ENCODE measurements at places on chromosomes 4 and X. TPM values are rescaled to one million over a fixed set of nuclear protein-coding genes. Genes with fewer than 3 reads are reported as not detected.
A peak's percentile ranks its signal among the peaks of the same experiment; 100 is the strongest.

The ALAS2 gene
- 8.1 TPM for polyA plus RNA-seq

The ASMTL gene
- 37.1 TPM for polyA plus RNA-seq

The TCP11X1 gene
- 0.45 TPM for polyA plus RNA-seq

The VCX2 gene
- 0.28 TPM for polyA plus RNA-seq

The SCLT1 gene
- polyA plus RNA-seq: 24.6 TPM

The FMR1NB gene
- not detected for polyA plus RNA-seq

The EVC2 gene
- 8.4 TPM for polyA plus RNA-seq

The RHOH gene
- polyA plus RNA-seq: 0.50 TPM

The ADRA2C gene
- 7.2 TPM for polyA plus RNA-seq

The GIMD1 gene
- not detected for polyA plus RNA-seq

The TCEAL7 gene
- polyA plus RNA-seq: 37.6 TPM

The CXorf58 gene
- polyA plus RNA-seq: 0.43 TPM

The MGARP gene
- 0.38 TPM for polyA plus RNA-seq

The SEC31A gene
- 286 TPM for polyA plus RNA-seq

The MAGEA8 gene
- 0.43 TPM for polyA plus RNA-seq

The SAGE1 gene
- not detected for polyA plus RNA-seq

DNA sequence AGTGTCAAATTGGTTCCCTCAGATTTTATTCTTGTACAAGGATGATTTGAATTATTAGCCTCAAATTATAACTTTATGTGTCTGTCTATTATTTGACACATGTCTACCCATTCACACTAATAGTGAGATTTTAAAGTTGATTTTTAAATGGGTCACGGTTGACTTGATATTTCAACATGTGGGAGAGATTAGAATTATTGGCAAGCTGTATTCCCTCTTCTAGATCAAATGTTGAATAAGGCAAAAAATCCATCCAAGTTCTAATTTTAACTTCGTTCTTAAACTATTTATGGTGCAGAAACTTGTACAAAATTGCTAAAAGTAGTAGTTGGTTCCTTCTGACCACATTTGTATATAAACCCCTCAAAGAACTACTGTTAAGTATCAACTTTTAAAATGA, 1498.0 kb downstream of the STIM2 start:
- no peak for DNase-seq

GRCh38 chrX:50910685-50911176, at the start of gene BMP15:
Gene BMP15 (plus strand): TSS chrX:50910735. CDS start chrX:50910784, 49 bp downstream.
- DNase-seq: no peak

DNA sequence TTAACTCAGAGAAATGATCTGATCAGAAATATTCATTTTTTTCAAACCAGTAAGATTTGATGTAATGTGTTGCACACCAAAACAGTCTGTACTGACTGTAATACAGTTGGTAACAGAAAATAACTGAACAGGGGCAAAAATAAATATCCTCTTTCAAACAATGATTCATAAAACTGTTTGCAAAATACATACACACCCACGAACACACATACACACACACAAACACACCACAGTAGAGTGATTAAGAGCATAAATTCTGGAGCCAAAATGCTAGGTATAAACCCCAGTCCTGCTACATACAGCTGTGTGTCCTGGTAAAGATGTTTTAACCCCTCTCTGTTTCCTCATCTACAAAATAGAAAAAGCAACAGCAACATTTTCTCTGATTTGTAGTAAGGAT, 376.6 kb downstream of the PDGFC start:
- no peak for DNase-seq

GRCh38 chr4:41024556-41025491, 189.5 kb downstream of the APBB2 start:
- no peak for DNase-seq

GRCh38 chr4:91681544-91681943, 622.2 kb upstream of the GRID2 start:
- no peak for DNase-seq

- no peak for DNase-seq
Observed at GRCh38 chr4:90950385-90950841, 823.2 kb downstream of the CCSER1 start.

DNA sequence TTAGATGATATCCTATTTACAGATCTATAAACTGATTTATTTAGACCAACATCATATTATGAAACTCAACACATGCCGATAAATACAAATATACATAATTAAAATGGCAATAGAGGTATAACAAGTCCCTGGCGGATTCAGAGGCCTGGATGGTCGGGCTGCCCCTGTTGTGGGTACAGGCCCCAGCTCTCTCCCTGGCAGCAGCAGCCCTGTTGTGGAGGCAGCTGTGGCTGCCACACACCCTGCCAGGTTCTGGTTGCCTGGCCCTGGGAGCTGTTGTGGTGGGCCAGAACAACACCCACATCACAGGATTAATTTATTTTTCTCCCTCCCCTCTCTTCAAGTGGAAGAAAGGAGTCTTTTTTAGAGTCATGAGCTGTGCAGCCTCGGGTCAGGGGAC, 12.1 kb upstream of the TCEAL2 start:
- no peak for DNase-seq

DNA sequence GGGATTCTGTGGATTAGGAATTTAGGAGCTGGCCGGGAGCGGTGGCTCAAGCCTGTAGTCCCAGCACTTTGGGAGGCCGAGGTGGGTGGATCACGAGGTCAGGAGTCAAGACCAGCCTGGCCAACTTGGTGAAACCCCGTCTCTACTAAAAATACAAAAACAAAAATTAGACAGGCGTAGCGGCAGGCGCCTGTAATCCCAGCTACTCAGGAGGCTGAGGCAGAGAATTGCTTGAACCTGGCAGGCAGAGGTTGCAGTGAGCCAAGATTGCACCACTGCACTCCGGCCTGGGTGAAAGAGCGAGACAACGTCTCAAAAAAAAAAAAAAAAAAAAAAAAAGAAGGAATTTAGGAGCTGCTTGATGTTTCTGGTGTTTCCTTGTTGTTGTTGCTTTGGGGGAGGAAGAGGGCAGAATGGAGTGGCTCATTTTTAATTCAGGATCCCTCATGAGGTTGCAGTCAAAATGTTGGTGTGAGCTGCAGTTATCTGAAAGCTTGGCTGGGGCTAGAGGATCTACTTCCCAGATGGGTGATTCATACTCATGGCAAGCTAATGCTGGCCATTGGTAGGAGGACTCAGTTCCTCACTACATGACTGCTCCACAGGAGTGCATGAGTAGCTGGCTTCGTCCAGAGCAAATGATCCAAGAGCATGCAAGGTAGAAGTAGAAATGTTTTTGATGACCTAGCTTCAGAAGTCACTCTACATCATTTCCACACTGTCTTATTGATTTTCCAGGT, 26.5 kb upstream of the JADE1 start:
- DNase-seq: no peak

DNA sequence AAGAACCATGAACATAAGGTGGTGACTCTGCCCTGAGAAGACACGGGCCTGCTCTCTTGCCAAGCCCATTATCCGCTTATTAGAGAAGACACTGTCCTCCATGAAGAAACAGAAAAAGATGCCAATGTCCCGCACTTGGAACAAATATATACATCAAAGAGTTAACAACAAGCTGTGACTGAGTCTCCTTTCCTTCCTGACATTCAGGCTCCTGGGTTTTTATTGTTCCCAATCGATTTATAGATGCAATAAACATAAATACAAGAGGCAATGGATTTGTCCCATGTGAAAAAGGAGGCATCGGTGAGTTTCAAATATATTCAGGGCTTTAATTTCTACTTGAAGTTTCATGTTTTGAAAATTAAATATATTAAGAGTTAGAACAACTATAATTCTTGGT, 169.2 kb upstream of the CPEB2 start:
- DNase-seq: no peak

DNA sequence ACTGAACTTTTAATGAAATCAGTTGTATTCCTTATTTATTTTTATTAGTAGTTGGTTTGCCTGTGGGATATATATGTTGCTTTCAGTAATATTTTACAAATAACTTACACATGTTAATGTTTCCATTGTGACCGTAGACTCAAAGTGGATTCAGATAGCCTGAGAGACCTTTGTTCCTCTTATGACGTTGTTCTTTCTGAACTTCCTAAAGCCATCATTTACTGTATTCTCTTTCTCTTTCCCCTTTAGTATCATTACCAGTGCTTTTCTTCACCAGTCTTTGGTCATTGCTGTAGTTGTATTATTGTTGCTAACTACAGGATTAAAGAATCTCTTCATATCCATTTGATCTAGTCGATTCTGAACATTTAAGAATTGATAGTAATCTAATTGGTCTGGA, 4.3 kb downstream of the STIM2 start:
- DNase-seq: no peak

DNA sequence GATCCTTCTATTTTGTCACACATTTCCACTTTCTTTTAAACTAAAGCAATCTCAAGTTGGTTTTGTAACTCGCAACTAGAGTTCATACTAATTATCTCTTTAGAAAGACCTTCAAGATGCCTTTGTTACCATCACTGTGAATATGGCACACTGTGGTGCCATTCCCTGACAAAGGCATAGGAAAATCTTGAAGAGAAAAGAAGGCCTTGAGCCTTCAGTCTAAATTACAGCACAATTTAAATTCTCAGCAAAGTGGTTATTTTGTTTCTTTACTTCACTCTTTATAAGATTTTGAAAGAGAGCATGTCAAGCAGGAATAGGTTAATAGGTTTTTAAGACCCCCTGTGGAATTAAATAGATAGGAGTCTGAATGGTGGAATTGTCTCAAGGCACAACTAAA, 89.0 kb upstream of the BANK1 start:
- DNase-seq: no peak

DNA sequence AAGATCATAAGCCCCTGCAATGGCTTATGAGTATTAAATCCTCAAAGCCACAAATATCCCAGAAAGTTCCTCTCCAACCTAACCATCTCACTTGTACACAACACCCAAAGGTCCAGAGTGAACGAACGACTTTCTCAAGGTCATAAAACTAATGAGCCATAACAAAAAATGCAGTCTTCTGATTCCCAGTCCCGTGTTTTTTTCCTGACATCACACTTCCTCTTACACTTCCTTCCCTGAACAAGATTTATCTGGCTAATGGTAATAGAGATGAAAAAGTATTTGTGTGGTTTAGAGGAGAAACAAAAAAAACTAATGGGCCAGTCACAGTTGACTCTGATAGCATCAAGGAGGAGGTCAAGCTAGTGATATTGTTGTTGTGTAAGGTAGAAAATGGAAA, 99.5 kb upstream of the KLHL13 start:
- DNase-seq: peak; percentile 52

- DNase-seq: no peak
Observed at GRCh38 chrX:153657161-153657560, 10.2 kb downstream of the DUSP9 start.

- DNase-seq: no peak
Observed at GRCh38 chr4:157271166-157271869, 50.8 kb downstream of the GRIA2 start.

DNA sequence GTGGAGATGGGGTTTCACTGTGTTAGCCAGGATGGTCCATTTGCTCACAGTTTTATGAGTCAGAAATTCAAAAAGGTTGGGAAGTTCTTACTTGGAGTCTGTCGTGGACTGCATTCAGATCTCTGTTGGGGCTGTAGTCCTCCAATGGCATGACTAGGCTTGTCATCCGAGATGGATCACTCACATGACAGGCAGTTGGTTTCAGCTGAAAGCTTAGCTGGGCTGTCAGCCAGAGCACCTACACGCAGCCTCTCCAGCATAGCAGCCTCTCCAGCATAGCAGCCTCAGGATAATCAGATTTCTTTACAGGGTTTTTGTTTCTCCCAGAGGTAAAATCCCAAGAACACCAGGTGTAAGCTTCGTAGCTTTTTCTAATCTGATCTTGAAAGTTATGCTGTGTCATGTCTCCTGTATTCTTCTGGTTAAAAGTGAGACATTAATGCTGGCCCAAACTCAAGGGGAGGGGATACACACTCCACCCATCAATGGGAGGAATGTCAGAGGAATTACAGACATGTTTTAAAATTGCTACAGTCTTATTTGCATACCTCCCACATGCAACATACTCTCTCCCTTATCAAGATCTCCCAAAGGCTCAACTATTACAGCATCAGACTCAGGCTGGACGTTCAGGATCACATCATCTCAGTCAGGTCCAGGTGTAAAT, 31.6 kb upstream of the SOD3 start:
- no peak for DNase-seq

DNA sequence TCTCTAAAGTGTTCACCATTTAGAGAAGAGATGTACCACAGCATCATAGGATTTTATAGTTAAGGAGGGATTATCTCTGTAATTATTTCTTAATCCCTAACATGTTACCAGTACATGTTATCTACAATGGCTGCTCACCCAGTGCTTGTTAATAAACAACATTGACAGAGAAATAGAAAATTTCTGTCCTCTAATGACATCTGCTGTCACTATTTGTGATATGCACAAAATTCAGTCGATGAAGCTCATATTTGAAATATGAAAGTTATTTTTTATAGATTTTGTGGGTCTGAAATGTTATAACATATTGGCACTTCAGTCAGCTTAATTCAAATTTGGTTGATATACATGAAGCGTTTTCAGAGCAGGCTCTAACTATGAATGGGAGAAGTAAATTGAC, 48.8 kb upstream of the GRXCR1 start:
- DNase-seq: no peak

- no peak for DNase-seq
Observed at GRCh38 chr4:4256799-4257198, 8.8 kb upstream of the TMEM128 start.

DNA sequence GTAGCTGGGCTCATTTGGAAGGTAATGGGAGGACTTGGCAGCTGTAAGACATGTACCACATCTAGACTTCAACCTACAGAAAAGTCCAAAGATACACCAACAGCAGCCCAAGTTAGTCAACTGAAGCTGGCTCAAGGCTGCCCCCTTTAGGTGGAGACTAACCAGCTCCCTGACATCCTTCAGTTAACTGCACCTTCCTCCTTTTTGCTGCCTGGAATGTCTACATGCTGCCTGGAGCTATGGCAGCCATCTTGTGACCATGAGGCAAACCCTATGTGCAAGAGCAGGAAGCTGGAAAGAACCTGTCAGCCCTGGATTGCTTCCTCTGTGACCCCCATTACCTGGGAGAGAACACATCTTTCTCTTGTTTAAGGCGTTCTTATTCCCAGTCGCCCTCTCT, 25.8 kb downstream of the ARSD start:
- DNase-seq: no peak

GRCh38 chr4:127506283-127506682, 126.5 kb upstream of the INTU start:
- DNase-seq: no peak

DNA sequence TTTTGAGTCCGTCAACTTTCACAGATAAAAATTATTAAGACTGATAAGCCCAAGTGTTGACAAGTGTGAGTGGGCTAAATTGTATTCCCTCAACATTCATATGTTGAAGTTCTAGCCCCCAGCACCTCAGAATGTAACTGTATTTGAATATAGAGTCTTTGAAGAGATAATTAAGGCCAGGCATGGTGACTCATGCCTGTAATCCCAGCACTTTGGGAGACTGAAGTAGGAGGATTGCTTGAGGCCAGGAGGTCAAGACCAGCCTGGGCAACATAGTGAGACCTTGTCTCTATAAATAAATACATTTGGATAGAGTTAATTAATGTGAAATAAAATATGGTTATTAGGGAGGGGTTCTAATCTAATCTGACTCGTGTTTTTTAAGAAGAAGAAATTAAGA, 29.7 kb upstream of the SLC25A4 start:
- no peak for DNase-seq
